ENCODE measurements at places on chromosomes 13 and 19. TPM values are rescaled to one million over a fixed set of nuclear protein-coding genes. Genes with fewer than 3 reads are reported as not detected.

DNA sequence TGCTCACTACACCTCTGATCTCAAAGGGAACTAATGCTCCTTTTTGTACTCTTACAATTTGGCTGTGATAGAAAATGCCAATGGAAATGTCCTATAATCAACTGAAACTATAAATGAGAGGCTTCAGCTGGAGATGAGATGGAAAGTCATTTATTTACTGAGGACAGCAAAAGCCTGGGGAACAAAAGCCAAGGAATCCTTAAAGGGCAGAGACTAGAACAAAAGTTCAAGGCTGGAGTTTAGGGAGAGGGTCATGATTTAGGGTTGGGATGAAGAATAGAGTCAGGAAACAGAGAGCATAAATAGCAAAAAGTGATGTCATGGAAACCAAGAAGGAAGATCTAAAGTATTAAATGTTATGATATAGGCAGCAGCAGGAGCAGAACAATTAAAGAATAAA is 401.1 kb downstream of the FGF14 start:
- no peaks in the 10 kb centered on the region for H3K4me1 ChIP-seq
- H3K4me3 ChIP-seq, result no peak overlapping the region
- no peaks in the 10 kb centered on the region for H3K27me3 ChIP-seq
- H3K27ac ChIP-seq, result no peak overlapping the region

- H3K27me3 ChIP-seq, result no peaks in the 10 kb centered on the region
- no peak for DNase-seq
- no peaks in the 10 kb centered on the region for H3K36me3 ChIP-seq
- H3K4me1 ChIP-seq, result peaks cover 15% of the 10 kb centered on the region
These were observed 5.3 kb downstream of the PODNL1 start for GRCh38 chr19:13932911-13933393.

- no peaks in the 10 kb centered on the region for H3K27me3 ChIP-seq
- DNase-seq, result no peak
- H3K4me1 ChIP-seq, result no peaks in the 10 kb centered on the region
- no peak overlapping the region for H3K27ac ChIP-seq
- H3K36me3 ChIP-seq, result no peaks in the 10 kb centered on the region
- no peak overlapping the region for H3K4me3 ChIP-seq
These were observed 46.5 kb downstream of the UTP14C start for GRCh38 chr13:52070929-52071523.

GRCh38 chr13:107799001-107799400 is 416.3 kb downstream of the LIG4 start:
- DNase-seq, result no peak
- no peaks in the 10 kb centered on the region for H3K27me3 ChIP-seq
- H3K36me3 ChIP-seq, result no peaks in the 10 kb centered on the region
- H3K4me1 ChIP-seq, result peaks cover 7% of the 10 kb centered on the region
- no peak overlapping the region for H3K27ac ChIP-seq

PALM gene
- total RNA-seq, result 13.9 TPM
